ENCODE measurements at places on chromosomes 3 and 15.

- H3K27me3 ChIP-seq: peaks cover 6% of the 10 kb centered on the region
- no peaks in the 10 kb centered on the region for H3K4me1 ChIP-seq
- H3K4me3 ChIP-seq: no peak overlapping the region
- H3K27ac ChIP-seq: no peak overlapping the region
- DNase-seq: no peak
These were observed 54.8 kb downstream of the SRGAP3 start for GRCh38 chr3:9194509-9195184.

DNA sequence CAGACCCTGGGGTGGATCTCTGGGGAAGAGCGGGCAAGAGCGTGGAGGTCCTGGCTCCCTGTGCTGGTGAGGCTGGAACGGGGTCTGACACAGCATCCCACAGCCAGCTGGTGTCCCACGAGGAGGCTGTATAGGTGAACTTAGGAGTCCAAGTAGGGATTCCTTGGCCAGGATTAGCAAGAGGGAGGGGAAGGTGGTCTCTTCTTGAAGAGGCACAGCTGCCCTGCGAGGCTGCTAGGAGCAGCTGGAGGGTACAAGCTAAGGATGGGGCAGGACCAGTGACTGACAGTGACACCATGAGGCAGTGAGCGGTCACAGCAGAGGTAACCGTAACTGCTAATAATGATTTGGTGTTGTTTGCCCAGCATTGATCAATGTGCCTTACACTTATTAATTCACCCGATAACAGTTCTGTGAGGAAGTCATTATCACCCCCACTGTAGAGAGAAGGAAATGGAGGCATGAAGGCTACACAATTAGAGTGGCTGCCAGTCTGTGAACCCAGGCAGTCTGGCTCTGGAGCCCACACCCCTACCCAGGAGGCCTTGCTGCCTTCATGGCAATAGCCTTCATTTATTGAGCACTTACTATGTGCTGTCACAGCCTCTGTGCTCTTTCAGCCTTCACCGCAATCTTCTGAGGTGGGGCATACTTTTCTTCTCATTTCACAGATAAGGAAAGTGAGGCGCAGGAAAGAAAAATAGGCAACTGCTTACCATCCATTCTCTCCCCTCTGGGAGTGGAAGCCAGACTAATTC, 59.4 kb downstream of the TMEM44 start:
- no peak overlapping the region for H3K27ac ChIP-seq
- peaks cover 23% of the 10 kb centered on the region for H3K27me3 ChIP-seq
- peaks cover 5% of the 10 kb centered on the region for H3K4me1 ChIP-seq
- no peaks in the 10 kb centered on the region for H3K36me3 ChIP-seq
- DNase-seq: peak; percentile 18
- no peak overlapping the region for H3K4me3 ChIP-seq

DNA sequence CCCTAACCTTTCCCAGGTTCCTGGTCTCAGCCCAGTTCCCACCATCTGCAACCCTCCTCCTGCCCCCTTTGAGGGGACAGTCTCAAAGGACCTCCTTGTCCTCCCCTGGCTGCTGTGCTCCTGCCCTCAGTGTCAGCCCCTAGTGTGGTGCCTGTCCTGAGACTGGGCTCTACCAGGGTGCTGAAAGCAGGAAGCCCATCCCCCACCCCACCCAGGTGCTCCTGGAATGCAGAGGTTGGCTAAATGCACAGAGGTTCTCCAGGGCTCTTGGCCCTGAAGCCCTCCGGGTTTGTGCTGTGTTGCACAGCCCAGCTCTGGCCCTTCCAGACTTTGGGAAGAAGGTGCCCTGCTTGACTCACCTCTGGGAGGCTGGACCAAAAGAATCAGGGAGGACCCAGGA, 21.8 kb downstream of the C3orf18 start:
- H3K4me1 ChIP-seq: no peaks in the 10 kb centered on the region
- DNase-seq: no peak
- peaks cover 8% of the 10 kb centered on the region for H3K27me3 ChIP-seq
- H3K4me3 ChIP-seq: no peak overlapping the region

- H3K4me1 ChIP-seq: peaks cover 11% of the 10 kb centered on the region
- H3K27ac ChIP-seq: peak overlapping the region; percentile 29
- peaks cover 3% of the 10 kb centered on the region for H3K36me3 ChIP-seq
These were observed 9.7 kb downstream of the TRPM7 start for GRCh38 chr15:50676799-50677483.

- no peaks in the 10 kb centered on the region for H3K36me3 ChIP-seq
- H3K27me3 ChIP-seq: no peaks in the 10 kb centered on the region
- no peak overlapping the region for H3K4me3 ChIP-seq
These were observed 490.9 kb upstream of the CFAP20DC start for GRCh38 chr3:59540696-59541095.

DNA sequence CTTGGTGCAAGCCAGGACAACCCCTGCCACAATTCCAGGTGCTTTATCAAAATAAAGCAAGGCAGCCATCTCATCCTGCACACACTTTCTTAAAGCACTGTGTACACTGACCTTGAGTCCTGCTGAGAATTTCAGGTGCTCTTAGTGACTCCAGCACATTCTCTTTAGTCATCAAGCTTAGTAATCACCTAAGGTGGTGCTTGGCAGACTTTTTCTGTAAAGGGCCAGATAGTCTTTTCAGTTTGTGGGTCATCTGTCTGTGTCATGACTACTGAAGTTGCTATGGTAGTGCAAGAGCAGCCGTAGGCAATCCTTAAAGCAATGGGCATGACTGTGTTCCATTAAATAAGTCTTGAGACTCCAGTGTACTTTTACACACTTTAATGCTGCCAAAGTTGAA, 36.4 kb downstream of the RIOX2 start:
- peaks cover 4% of the 10 kb centered on the region for H3K36me3 ChIP-seq
- no peak overlapping the region for H3K4me3 ChIP-seq
- H3K27me3 ChIP-seq: peaks cover 2% of the 10 kb centered on the region
- DNase-seq: no peak
- no peak overlapping the region for H3K27ac ChIP-seq

GRCh38 chr3:139537361-139537760, 2.2 kb downstream of the RBP1 start:
- no peak overlapping the region for H3K4me3 ChIP-seq
- no peak for DNase-seq
- H3K4me1 ChIP-seq: no peaks in the 10 kb centered on the region

DNA sequence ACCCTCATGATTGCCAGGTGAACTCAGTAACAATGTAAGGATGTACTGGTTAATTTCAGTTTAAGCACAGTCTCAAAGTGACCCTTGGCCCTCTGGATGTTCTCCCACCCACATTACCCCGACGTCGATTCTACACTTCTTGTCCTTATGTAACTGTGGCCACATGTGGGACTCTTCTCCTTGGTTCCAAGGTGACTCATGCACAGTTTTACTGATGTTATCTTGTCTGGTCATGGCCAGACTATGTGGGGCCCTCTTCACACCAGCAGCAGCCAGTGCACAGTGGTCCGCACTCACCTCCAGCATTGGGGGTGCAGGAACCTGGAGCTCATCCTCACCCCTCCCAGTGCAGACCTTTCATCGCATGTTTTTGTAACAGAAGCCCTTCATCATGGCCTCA, 519.4 kb downstream of the OCA2 start:
- no peaks in the 10 kb centered on the region for H3K36me3 ChIP-seq
- no peaks in the 10 kb centered on the region for H3K27me3 ChIP-seq
- no peak overlapping the region for H3K4me3 ChIP-seq
- DNase-seq: no peak
- H3K27ac ChIP-seq: no peak overlapping the region
- no peaks in the 10 kb centered on the region for H3K4me1 ChIP-seq

GRCh38 chr15:60869851-60870250, 359.3 kb downstream of the RORA start:
- no peak overlapping the region for H3K4me3 ChIP-seq
- H3K27me3 ChIP-seq: peaks cover 6% of the 10 kb centered on the region
- no peaks in the 10 kb centered on the region for H3K36me3 ChIP-seq
- no peak overlapping the region for H3K27ac ChIP-seq
- no peak for DNase-seq

GRCh38 chr3:195764961-195765706, 44.4 kb downstream of the MUC20 start:
- no peaks in the 10 kb centered on the region for H3K36me3 ChIP-seq
- H3K4me3 ChIP-seq: no peak overlapping the region
- no peaks in the 10 kb centered on the region for H3K4me1 ChIP-seq

DNA sequence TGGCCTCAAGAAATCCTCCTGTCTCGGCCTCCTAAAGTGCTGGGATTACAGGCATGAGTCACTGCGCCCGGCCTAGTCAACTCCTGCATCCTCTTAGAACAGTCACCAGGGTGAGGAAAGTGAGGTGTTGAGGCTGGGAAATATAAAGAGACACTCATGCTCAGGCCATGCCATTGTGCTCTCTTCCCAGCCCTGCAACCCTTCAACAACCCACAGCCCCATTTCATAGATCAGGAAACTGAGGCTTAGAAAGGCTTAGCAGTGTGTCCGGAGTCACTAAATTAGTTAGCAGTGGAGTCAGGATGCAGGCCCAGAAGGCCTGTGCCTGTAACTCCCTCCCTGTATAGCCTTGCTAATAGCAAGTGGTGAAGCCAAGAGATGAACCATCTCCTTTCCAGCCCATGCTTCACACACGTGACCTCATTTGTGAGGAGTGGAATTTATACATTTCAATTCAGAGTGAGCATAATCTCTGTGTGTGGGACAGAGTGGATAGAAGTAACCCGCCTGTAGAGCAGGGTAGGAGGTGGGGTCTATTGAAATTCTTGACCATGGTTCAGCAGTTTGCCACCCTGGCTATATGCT, 51.7 kb upstream of the USP3 start:
- H3K36me3 ChIP-seq: no peaks in the 10 kb centered on the region
- H3K27me3 ChIP-seq: no peaks in the 10 kb centered on the region
- H3K4me1 ChIP-seq: peaks cover 9% of the 10 kb centered on the region
- no peak for DNase-seq
- no peak overlapping the region for H3K27ac ChIP-seq

GRCh38 chr3:53554559-53555067, 60.2 kb downstream of the CACNA1D start:
- peak overlapping the region; percentile 65 for H3K4me3 ChIP-seq
- H3K36me3 ChIP-seq: no peaks in the 10 kb centered on the region
- peaks cover 11% of the 10 kb centered on the region for H3K4me1 ChIP-seq

GRCh38 chr3:101780661-101781060, 1.6 kb downstream of the NXPE3 start:
- no peak overlapping the region for H3K4me3 ChIP-seq
- H3K36me3 ChIP-seq: peaks cover 17% of the 10 kb centered on the region
- H3K4me1 ChIP-seq: peaks cover 32% of the 10 kb centered on the region
- peak overlapping the region; percentile 95 for H3K27ac ChIP-seq
- H3K27me3 ChIP-seq: no peaks in the 10 kb centered on the region
- no peak for DNase-seq

GRCh38 chr3:158569794-158570193, 1.2 kb upstream of the MLF1 start:
- H3K36me3 ChIP-seq: peaks cover 4% of the 10 kb centered on the region
- no peak for DNase-seq
- peaks cover 4% of the 10 kb centered on the region for H3K4me1 ChIP-seq
- peaks cover 24% of the 10 kb centered on the region for H3K27me3 ChIP-seq
- peak overlapping the region; percentile 94 for H3K27ac ChIP-seq

DNA sequence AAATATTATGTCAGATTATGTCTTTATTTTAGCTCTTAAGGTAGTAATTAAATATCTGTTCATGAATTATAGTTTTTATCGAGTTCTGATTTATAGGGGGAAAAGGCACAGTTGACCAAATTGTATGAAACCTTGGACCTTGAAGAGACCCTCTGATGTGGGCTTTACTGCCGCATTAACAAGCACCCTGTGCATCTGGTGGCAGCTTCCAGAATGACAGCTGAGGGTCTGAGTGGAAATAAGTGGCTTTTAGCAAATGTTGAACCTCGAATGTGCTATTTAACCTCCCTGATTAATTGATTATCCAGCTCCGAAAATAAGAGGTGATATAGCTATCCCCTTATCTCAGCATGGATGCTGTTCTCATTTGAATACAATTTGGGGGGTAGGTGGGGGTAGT, 87.0 kb downstream of the TMEM108 start:
- peaks cover 4% of the 10 kb centered on the region for H3K27me3 ChIP-seq
- no peaks in the 10 kb centered on the region for H3K36me3 ChIP-seq
- no peak for DNase-seq
- H3K4me1 ChIP-seq: no peaks in the 10 kb centered on the region
- no peak overlapping the region for H3K4me3 ChIP-seq

DNA sequence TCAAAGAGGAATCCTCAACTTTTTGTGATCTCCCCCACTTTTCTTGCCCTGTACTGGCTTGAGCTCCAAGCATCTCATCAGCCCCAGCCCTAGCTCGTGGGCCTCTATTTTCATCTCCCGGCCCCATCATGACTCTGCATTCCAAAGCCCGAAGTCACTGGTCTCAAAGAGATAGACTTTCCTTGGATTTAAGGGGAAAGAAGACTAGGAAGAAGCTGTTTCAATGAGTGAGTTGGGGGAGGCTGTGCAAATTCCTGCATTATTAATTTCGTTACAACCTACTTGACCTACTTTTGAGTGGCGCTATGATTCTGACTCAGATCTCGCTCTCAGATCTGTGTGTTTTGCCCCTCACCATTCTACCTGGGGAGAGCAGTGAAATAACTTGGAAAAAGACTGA, 266.6 kb upstream of the TBL1XR1 start:
- no peaks in the 10 kb centered on the region for H3K27me3 ChIP-seq
- H3K4me1 ChIP-seq: no peaks in the 10 kb centered on the region
- H3K27ac ChIP-seq: no peak overlapping the region
- no peak overlapping the region for H3K4me3 ChIP-seq

DNA sequence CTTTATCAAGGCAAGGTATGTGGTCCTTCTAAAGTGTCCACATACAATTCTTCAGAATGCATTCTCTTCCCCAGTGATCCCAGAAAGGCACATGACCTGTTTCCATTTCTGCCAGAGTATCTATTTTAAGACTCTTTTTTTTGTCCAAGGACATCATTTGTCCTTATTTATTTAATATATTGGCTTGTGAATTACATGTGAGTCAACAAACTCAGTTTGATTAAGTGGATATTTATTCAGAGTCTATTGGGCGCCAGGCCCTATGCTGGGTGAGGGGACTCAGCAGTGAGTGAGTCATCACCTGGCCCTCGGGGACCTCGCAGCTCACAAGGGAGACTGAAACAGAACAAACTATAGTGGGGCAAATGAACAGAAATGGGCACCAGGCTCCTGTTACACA, 136.8 kb downstream of the SNRK start:
- no peak for DNase-seq
- H3K4me3 ChIP-seq: no peak overlapping the region
- H3K27me3 ChIP-seq: no peaks in the 10 kb centered on the region
- no peaks in the 10 kb centered on the region for H3K4me1 ChIP-seq

All from memory B cell (primary cell).